ENCODE measurements at places on chromosomes 16 and 17. TPM values are rescaled to one million over a fixed set of nuclear protein-coding genes. Genes with fewer than 3 reads are reported as not detected.

Gene XAF1
- total RNA-seq, result not detected

DNA sequence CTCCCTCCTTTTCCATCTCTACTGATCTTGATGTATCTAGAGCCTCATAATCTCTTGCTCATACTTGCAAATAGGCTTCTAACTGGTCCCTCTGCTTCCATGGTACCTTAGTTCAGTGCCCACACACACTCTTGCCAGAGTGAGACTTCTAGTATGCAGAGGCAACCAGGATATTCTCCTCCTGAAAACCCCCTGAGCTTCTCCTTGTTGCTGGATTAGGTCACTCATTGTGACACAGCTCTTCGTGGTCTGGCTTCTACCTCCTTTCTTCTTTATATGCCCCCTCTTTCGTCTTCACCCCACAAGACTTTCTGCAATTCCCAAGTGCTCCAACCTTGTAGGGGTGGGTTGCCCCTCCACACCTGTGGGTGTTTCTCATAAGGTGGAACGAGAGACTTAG, 2.5 kb upstream of the FAM20A start:
- DNase-seq, result no peak

GRCh38 chr17:2237521-2237921, 66.1 kb downstream of the SMG6 start:
- no peak for DNase-seq

DNA sequence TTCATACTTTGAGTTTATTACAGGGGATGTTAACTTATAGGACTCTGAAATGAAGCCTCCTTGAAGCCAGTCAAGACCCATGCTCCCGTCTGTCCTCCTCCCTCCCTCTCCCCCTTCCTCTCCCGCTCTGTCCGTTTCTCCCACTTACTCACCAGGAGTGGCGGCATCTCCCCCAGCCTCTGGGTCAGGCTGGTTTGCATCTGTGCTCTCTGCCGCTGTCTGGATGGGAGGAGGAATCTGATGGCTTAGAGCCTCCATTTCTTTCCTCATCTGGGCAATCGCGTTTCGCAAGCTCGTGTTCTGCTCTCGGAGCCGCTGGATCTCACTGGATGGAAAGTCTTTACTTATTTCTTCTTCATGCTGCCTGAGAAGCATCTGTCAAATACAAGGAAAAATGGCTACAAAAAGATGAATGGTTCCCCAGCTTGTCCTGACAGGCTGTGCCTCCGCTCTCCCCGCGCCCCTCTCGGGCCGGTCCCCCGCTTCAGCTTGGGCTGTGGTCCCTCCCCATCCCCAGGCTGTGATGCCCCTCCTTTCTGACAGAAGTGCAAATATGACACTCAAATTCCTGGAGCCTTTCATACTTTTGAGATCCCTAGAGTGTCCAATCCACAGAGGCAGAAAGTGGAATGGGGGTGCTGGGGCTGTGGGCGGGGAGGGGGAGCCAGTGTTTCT, 40.0 kb downstream of the CCDC57 start:
- peak; percentile 45 for DNase-seq

DNA sequence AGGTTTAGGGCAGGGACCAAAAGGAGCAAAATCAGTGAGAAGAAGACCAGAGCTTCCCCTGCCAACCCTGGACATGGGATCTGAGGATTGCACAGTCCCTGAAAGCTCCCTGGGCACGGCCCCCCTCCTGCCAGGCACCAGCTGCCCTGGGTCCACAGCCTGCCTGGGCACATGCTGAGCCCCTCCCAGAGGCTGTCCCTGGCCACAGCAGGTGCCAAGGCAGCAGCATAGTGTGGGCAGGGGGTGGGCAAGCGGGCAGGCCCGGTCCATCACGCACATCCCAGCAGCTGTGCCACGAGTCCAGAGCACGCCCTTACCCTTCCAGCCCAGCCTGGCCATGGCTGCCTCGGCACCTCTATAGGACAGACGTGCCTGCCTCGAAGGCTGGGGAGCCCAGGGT, 12.7 kb downstream of the SCN4A start:
- no peak for DNase-seq

Gene NPIPA1
- 27.6 TPM for total RNA-seq

DNA sequence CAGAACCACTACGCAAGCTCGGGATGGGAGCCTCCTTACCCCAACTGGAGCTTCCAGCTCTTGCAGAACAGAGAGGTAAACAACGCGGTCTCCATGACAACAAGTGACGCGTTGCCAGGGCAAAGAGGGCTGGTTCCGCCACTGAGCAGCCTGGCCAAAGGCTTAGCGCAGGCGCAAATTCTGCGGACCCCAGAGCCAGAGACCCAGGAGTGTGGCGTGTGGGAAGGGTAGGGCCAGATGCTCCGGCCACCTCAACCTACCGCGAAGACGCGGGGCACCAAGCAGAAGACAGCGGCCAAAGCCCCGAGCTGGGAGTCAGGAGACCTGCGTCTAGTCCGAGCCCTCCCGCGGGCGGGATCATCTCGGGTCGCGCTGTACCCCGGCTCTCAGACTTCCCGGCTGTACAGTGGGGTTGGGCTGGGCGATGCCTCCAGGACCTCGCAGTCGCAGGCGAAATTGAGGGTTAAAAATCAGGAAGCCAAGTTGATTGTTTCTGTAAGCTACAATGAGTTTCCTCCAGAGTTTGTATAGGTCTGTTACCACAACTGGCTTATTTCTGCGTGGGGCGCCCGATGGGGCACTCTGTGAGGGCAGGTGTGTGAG, at the start of gene TEKT1:
TSS of gene TEKT1 (minus strand) at position 69 of the 603 bp plus-strand sequence. CDS start 1,353 bp downstream, outside the sequence.
- DNase-seq, result peak; percentile 91

GRCh38 chr16:57754354-57755060, 18.9 kb downstream of the KATNB1 start:
- no peak for DNase-seq

GRCh38 chr16:2158262-2158638, 2.7 kb downstream of the TRAF7 start:
- DNase-seq, result no peak

Gene DBNDD1
- 71.4 TPM for total RNA-seq

DNA sequence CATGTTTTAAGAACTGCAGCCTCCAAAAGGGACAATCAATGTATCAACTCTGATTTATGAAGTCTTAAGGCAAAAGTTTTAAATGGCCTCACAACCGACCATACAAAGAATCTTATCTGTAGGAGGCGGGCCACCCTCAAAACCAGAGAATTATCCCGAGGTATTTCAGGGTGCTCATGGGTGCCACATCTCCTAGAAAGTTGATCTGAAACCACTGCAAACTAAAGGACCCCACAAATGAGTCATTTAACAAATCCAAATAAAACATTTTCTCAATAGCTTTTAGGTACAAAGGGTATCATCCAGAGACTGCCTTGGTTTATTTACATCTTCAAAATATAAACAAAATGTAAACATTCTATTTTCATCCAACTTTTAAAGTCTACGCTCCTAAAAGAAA, 6.8 kb downstream of the ERN1 start:
- no peak for DNase-seq

DNA sequence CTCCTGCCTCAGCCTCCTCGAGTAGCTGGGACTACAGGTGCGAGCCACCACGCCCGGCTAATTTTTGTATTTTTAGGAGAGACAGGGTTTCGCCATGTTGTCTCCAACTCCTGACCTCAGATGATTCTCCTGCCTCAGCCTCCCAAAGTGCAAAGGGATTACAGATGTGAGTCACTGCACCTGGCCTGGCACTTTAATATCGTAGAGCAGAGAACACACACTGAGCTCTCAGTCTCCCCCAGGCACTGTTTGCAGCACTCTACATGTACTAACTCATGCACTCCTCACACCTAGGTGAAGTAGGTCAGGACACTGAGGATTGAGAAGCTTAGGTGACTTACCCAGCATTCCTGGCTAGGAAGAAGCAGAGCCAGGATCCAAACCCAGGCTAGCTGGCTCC, 15.0 kb downstream of the C17orf100 start:
- no peak for DNase-seq

DNA sequence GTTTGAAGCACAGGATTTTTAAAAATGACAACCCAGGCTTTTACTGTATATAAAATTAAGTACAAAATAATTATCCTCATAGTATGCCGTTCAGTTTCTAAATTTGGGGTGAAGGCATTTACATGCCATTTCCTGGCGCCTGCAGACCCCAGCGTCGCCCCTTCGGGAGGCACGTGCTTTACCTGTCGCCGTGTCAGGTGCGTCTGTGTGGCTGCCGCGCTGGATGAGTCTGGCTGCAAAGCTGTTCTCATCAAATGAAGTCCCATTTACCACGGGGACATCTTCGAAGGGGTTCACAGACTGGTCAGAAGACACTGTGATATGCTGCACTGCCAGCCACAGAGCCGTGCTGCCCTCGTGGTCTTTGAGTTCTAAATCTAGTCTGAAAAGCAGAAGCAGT, 51.8 kb downstream of the CYB5D2 start:
- DNase-seq, result no peak

- peak; percentile 55 for DNase-seq
Observed at GRCh38 chr17:68346448-68346847, 55.2 kb downstream of the ARSG start.

DNA sequence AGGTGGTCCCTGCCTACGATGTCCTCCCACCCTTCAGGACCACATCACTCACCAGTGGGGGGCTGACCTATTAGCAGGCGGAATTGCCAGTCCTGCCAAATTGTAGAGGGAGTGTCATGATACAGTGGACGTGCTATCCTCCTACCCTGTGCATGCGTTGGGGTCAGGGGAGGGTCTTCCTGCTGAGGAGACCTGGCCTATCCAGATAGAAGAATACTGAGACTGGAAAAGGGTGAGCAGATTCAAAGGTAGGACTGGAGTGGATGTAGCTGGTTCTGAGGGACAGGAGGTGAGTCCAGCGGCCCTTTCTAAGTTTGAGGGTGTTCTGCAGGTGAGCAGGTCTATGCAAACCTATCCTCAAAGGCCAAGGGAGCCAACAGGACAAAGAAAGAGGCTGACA, 8.0 kb downstream of the PRSS41 start:
- no peak for DNase-seq

DNA sequence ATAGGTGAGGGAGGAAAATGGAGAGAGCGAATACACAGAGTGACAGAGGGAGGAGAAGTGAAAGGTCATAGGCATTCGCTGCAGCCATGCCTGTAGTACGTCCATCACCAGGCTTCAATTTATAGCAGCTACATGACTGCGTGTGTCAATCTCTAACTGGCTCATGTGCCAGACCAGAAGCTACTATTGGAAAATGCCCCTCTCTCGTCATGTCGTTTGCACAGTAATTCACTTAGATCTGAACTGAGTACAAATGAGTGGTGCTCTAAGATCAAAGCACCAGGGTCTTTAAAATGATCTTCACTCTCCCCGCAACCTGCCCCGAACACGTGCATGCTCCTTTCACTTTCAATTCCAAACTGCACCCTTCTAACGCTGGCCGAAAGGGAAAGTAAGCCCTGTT, 51.3 kb downstream of the ADCY9 start:
- no peak for DNase-seq

DNA sequence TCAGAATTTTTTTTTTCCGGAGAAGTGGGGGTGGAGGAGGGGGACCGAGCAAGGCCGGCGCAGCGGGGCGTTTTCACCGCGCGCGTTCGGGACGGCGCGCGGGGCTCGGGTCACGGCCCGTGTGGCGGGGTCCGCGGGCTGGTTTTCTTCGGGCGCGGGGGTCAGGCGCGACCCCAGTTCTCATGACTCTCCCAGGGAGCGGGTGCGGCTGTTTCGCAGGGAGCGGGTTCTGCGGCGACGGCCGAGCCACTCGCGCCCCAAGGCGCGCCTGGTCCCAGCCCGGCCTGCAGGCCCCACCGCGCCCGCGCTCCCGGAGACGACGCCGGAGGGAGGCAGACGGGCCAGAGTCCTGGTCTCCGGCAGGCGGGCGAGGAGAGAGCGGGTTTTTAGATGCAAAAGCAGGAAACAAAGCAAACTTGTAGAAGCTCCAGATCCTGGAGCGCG, 1.0 kb downstream of the BAHCC1 start:
- DNase-seq, result no peak

GRCh38 chr17:72602517-72603419, 481.9 kb downstream of the SOX9 start:
- DNase-seq, result peak; percentile 81

Gene PROCA1
- total RNA-seq, result 23.7 TPM

Gene MEOX1
- total RNA-seq, result not detected

GRCh38 chr16:57300387-57301125, 16.1 kb upstream of the PLLP start:
- DNase-seq, result peak; percentile 90

GRCh38 chr16:5815570-5816237, 718.1 kb upstream of the EEF2KMT start:
- no peak for DNase-seq

Gene CCDC200
- not detected for total RNA-seq

DNA sequence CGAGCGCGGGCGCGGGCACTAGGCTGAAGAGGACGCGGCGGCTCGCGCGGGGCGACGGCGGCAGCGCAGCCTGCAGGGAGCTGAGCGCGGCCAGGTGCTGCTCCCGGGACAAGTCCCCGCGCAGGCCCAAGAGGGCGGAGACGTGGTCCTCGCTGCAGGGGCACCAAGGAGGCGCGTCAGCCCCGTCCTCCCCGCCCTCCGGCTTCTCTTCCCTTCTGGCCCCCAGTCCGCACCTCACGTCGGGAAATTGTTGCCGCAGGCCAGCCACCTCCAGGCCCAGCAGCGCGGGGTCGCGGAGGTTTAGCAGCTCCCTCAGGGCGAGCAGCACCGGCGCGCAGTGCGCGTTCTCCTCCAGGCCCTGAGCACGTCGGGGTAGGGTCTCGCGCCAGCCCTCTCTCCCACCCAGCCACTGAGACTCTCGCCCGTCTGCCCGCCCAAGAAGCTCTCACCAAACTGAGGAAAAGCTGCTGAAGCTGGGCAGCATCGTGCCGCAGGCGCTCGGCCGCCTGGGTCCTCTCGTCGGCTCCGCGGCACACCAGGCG, 761 bp upstream of the MATCAP1 start:
- DNase-seq, result peak; percentile 83

Gene KRTAP17-1
- not detected for total RNA-seq

DNA sequence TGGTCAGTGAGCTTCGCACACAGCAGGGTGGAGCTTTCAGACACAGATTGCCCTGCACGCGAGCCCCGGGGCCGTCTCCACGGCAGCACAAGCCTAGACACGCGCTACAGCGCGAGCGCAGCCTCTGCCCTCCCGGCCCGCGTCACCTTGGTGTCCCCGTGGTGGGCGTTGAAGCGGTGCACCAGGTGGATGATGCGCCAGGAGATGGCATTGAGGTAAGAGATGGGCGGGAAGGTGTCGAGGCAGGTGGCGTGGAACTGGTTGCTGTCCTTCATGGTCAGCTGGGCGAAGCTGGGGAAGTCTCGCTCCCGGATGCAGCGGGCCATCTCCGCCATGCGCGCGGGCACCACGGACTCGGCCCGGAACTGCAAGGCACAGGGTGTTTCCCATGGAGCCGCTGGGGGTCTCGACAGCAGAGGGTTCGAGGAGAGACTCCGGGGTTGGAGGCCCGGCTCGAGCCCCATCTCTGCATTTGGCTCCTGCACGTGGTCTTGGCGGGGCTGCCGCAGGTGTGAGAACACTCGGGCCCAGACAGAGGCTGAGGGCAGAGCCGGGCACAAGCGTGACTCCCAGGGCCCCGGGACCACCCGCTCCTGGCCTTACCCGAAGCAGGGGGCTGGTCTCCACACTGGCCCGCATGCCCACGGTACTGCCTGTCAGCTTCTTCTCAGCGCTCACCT, 4.3 kb upstream of the CYBA start:
- no peak for DNase-seq

GRCh38 chr17:45190503-45191255, 29.0 kb downstream of the HEXIM2 start:
- peak; percentile 2 for DNase-seq

GRCh38 chr17:79438058-79438457, 172.8 kb downstream of the RBFOX3 start:
- DNase-seq, result no peak

Data from H7 (cell line).